B cell (primary cell): ENCODE measurements at places on chromosomes 6 and 20. TPM values are rescaled to one million over a fixed set of nuclear protein-coding genes. Genes with fewer than 3 reads are reported as not detected.

- no peak overlapping the region for H3K27ac ChIP-seq
- H3K4me3 ChIP-seq: no peak overlapping the region
- no peak for DNase-seq
- H3K4me1 ChIP-seq: no peaks in the 10 kb centered on the region
These were observed 12.8 kb downstream of the PTPRK start for GRCh38 chr6:128507337-128508310.

DNA sequence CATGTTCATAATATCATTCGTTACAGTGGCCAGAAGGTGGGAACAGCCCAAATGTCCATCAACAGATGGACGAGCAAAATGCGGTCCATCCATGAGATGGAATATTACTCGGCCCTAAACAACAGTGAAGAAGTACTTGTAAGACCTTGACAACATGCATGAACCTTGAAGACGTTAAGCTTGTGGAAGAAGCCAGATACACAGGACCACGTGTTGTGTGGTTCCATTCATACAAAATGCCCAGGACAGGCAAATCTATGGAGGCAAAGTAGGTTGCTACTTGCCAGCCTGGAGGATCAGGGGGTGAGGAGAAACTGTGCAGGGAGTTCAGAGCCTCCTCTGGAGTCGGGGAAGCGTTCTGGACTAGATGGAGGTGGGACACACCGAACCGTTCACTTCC, 207.1 kb downstream of the ERMARD start:
- H3K4me1 ChIP-seq: peaks cover 24% of the 10 kb centered on the region
- H3K27me3 ChIP-seq: peaks cover 7% of the 10 kb centered on the region
- peak overlapping the region; percentile 81 for H3K27ac ChIP-seq
- no peaks in the 10 kb centered on the region for H3K36me3 ChIP-seq
- no peak for DNase-seq

- H3K4me1 ChIP-seq: peaks cover 8% of the 10 kb centered on the region
- no peak overlapping the region for H3K4me3 ChIP-seq
- H3K36me3 ChIP-seq: no peaks in the 10 kb centered on the region
- H3K27ac ChIP-seq: no peak overlapping the region
These were observed 99.8 kb upstream of the FOXA2 start for GRCh38 chr20:22684072-22684762.

- H3K36me3 ChIP-seq: no peaks in the 10 kb centered on the region
- no peak overlapping the region for H3K4me3 ChIP-seq
- no peaks in the 10 kb centered on the region for H3K4me1 ChIP-seq
- H3K27ac ChIP-seq: no peak overlapping the region
- no peaks in the 10 kb centered on the region for H3K27me3 ChIP-seq
These were observed 108.1 kb upstream of the TIAM2 start for GRCh38 chr6:154887051-154887450.

Gene THEMIS
- total RNA-seq: 0.30 TPM in 1 of 2 replicates, not detected in the other

Gene MYLK4
- total RNA-seq: 1.1 and 1.2 TPM in 2 replicates

Gene ABHD16B
- total RNA-seq: not detected in 2 replicates

GRCh38 chr6:142251930-142252445, 49.8 kb upstream of the ADGRG6 start:
- no peak overlapping the region for H3K27ac ChIP-seq
- H3K27me3 ChIP-seq: no peaks in the 10 kb centered on the region
- no peak overlapping the region for H3K4me3 ChIP-seq
- H3K4me1 ChIP-seq: no peaks in the 10 kb centered on the region
- H3K36me3 ChIP-seq: no peaks in the 10 kb centered on the region
- no peak for DNase-seq

DNA sequence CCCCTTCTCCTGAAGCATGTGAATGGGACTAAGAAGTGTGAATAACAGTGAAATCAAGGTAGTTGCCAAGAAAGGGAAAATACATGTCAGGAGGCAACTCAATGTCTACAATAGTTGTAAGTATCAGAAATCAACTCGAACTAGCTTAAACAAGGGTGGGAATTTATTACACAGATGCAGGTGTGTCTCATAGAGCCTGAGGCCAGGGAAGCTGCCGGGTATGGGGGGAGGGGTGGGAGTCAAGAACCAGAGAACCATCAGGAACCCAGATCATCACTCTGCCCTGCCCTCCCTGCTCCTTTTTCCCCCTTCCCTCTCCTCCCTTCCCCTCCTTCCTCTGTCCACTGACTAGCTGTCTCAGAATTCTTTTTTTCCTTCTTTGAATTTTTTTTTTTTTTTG, 34.9 kb upstream of the BMP6 start:
- no peaks in the 10 kb centered on the region for H3K36me3 ChIP-seq
- no peak overlapping the region for H3K27ac ChIP-seq
- H3K27me3 ChIP-seq: peaks cover 2% of the 10 kb centered on the region
- H3K4me1 ChIP-seq: no peaks in the 10 kb centered on the region

Gene DLL1
- total RNA-seq: 4.5 and 6.8 TPM in 2 replicates

GRCh38 chr6:168000198-168001028, 2.9 kb downstream of the KIF25 start:
- H3K27me3 ChIP-seq: no peaks in the 10 kb centered on the region
- no peaks in the 10 kb centered on the region for H3K4me1 ChIP-seq
- H3K4me3 ChIP-seq: no peak overlapping the region
- no peak overlapping the region for H3K27ac ChIP-seq

Gene TGM2
- total RNA-seq: 58.8 and 60.8 TPM in 2 replicates

DNA sequence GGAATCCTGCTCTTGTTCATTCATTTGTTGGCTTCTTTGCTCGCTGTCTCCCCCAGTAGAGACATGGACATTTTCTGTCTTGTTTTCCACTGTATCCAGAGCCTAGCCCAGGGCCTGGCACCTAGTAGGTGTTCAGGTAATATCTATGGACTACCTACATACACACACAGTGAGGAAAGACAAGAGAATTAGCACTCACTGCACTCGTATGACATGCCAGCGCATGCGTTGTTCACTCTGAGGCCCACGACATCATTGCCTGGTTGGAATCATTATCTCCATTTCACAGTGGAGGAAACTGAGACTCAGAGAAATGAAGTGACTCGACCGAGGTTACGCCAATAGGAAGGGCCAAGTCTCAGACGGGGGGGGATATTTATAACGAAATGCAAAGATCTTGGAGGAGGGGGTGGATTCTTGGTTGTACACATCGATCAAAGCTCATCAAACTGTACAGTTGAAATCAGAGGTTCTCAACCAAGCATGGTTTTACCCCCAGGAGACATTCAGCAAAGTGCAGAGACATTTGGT, 140.1 kb upstream of the PTPN1 start:
- H3K36me3 ChIP-seq: no peaks in the 10 kb centered on the region
- H3K27ac ChIP-seq: no peak overlapping the region
- H3K4me3 ChIP-seq: no peak overlapping the region

Gene DDX43
- 1.8 and 2.6 TPM in 2 replicates for total RNA-seq

GRCh38 chr6:124699038-124699437, 263.2 kb upstream of the RNF217 start:
- H3K27me3 ChIP-seq: no peaks in the 10 kb centered on the region
- no peaks in the 10 kb centered on the region for H3K36me3 ChIP-seq
- DNase-seq: no peak
- H3K4me3 ChIP-seq: no peak overlapping the region
- H3K4me1 ChIP-seq: no peaks in the 10 kb centered on the region

GRCh38 chr20:41232973-41233926, 84.3 kb downstream of the ZHX3 start:
- H3K27ac ChIP-seq: no peak overlapping the region
- no peaks in the 10 kb centered on the region for H3K27me3 ChIP-seq
- no peak for DNase-seq
- H3K4me3 ChIP-seq: no peak overlapping the region

DNA sequence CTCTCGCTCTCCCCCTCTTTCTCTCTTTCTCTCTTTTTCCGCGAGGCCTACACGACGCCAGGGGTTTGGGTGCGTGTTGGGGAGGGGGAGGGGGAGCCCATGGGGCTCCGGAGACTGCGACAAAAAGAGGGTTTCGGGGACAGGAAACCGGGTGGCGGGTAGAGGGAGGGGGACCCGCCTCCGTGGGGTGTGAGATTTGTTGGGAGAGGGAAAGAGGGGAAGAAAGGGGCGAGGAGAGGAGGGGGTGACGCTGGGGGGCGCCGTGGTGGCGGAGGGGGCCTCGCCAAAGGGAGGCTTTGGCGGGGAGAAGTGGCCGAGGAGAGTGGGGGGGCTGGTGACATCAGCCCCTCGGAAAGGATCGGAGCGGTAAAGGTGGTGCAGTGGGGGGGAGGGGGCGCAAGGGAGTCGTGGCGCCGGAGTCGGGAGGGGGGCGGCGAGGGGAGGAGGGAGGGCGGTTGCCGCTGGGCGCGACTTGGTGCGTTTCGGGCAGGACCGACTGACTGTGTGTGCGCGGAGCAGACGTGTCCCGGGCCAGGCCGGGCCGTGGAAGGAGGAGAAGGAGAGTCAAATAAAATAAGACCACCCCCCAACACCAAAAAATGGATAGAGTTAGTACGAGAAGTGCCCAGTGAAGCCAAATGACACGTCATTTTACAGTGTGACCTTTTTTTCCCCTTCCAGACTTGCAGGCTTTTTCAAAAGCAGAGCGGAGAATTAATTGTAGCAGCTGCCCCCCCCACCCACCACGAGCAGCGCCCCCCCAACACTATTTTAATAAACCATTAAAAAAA, 39.8 kb downstream of the GNAS start:
- peak overlapping the region; percentile 93 for H3K4me3 ChIP-seq
- peak; percentile 85 for DNase-seq
- peaks cover 16% of the 10 kb centered on the region for H3K36me3 ChIP-seq
- peaks cover 45% of the 10 kb centered on the region for H3K4me1 ChIP-seq
- H3K27ac ChIP-seq: peak overlapping the region; percentile 94

GRCh38 chr20:53578492-53579222, 15.0 kb downstream of the ZNF217 start:
- H3K4me3 ChIP-seq: no peak overlapping the region
- peaks cover 53% of the 10 kb centered on the region for H3K4me1 ChIP-seq
- no peaks in the 10 kb centered on the region for H3K27me3 ChIP-seq
- peak overlapping the region; percentile 77 for H3K27ac ChIP-seq
- peaks cover 82% of the 10 kb centered on the region for H3K36me3 ChIP-seq

DNA sequence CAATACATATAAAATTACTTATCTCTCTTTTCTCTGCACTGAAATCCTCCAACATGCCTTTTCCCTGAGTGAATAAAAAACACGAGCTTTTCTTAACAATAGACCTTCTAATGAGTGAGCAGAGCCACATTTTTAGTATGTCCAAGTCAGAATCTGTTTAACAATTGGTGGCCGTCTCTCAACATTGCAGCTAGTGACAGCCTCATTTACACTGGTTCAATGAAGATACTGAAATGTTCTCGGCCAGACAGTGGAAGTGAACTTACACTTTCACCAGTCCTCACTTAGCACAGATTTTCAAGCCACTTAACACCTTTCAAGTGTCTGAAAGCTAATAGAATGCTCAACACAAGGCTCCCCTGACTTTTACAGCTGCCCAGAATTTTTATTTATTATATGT, 767.1 kb downstream of the KIF16B start:
- H3K27me3 ChIP-seq: no peaks in the 10 kb centered on the region
- peaks cover 25% of the 10 kb centered on the region for H3K4me1 ChIP-seq
- no peaks in the 10 kb centered on the region for H3K36me3 ChIP-seq
- no peak overlapping the region for H3K27ac ChIP-seq

- DNase-seq: no peak
- H3K27me3 ChIP-seq: no peaks in the 10 kb centered on the region
- H3K27ac ChIP-seq: no peak overlapping the region
- H3K4me1 ChIP-seq: peaks cover 35% of the 10 kb centered on the region
- H3K4me3 ChIP-seq: no peak overlapping the region
- no peaks in the 10 kb centered on the region for H3K36me3 ChIP-seq
These were observed 83.8 kb downstream of the IRF4 start for GRCh38 chr6:475314-475713.

GRCh38 chr20:4563534-4563933, 158.2 kb upstream of the PRND start:
- H3K4me1 ChIP-seq: no peaks in the 10 kb centered on the region
- H3K4me3 ChIP-seq: no peak overlapping the region
- DNase-seq: no peak
- no peaks in the 10 kb centered on the region for H3K36me3 ChIP-seq
- H3K27ac ChIP-seq: no peak overlapping the region
- no peaks in the 10 kb centered on the region for H3K27me3 ChIP-seq

- no peaks in the 10 kb centered on the region for H3K36me3 ChIP-seq
- DNase-seq: no peak
- H3K27ac ChIP-seq: no peak overlapping the region
- H3K27me3 ChIP-seq: no peaks in the 10 kb centered on the region
These were observed 24.3 kb downstream of the TUBB2B start for GRCh38 chr6:3202999-3203696.

Gene MAS1
- total RNA-seq: not detected in 2 replicates

Gene METTL24
- not detected in 2 replicates for total RNA-seq

Gene PRRT1
- total RNA-seq: not detected in 2 replicates

DNA sequence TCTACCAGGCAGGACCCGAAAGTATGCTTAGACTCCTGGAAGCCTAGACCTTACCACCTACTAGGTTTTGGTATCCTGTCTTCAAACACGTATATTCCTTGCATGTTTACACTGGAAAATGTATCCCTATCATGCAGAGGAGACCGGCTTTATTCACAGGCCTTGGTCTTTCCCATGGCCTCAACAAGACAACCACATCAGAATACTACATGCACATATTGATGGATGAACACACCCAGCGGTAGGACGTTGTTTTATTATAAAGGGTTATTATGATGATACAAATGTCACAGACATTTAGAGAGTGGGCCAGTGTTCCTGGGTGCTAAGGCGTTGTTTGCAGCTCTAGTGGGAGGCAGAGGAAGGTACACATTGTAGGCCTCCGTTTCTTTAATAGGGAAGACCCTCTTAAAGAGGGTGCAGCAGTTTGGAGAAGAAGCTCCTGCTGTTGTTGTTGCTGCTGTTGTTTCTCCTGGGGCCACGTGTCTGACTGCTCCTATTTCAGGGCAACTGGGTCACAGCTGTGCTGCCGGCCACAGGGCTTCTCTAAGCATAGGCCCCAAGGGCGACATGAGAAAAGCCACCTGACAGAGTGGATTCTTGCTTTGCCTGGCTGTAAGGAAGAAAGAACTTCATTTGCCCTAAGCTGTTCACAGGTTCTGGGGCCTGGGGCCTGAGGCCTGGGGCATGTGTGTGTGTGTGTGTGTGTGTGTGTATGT, 98.3 kb upstream of the SASH1 start:
- no peaks in the 10 kb centered on the region for H3K36me3 ChIP-seq
- H3K4me3 ChIP-seq: no peak overlapping the region
- no peaks in the 10 kb centered on the region for H3K4me1 ChIP-seq
- no peak for DNase-seq
- H3K27me3 ChIP-seq: no peaks in the 10 kb centered on the region

Gene CEP43
- total RNA-seq: 33.7 and 39.7 TPM in 2 replicates

Gene GJA1
- not detected in 2 replicates for total RNA-seq

- H3K4me1 ChIP-seq: no peaks in the 10 kb centered on the region
- H3K4me3 ChIP-seq: no peak overlapping the region
- H3K27ac ChIP-seq: no peak overlapping the region
- H3K27me3 ChIP-seq: no peaks in the 10 kb centered on the region
- H3K36me3 ChIP-seq: no peaks in the 10 kb centered on the region
These were observed 187.8 kb downstream of the SASH1 start for GRCh38 chr6:148530394-148530953.

Gene TRIM10
- not detected in 2 replicates for total RNA-seq
